ENCODE measurements at places on chromosomes 11 and 22.

DNA sequence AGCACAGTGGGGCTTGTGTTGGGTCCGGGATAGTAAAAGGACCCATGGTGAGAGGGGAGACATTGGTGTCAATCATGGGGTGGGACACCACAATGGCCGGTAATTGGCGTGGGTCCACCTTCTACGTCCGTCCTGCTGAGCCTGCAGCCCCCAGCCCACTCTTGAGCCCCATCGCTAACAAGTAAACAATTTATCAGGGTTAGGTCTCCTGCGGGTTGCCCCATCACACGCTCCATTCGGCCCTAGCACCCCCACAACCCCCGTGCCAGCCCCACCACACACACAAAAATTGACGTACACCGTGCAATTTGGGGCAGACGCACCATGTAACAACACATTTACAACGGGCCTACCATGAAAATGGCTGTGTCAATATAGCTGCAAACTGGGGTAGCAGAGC lies 86.5 kb upstream of the HTATIP2 start:
- no peak for DNase-seq

DNA sequence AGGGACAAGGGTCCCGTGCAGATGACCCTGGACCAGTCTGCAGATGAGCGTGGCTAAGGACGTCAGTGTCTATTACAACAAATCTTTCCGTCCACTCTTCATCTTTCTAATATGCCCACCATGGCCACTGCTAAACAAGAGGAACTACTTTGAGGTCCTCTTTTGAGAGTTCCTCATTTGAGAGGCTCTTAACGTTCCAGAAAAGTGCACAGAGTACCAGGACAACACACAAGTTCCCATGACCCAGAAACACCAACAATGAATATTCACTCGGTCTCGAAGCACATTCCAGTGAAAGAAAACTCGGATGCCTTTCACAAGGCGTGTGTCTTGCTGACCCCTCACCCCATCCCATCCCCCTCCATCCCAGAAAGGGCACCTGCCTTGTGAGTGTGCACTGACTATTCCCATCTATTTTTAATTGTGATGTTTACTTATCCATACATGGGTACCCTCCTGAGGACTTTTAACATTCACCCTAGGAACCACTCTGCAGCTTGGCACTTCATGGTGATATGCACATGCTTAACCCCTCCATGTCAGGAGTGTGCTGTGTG lies 157.0 kb downstream of the SHANK2 start:
- DNase-seq, result no peak

GRCh38 chr11:18368221-18368620 lies 26.1 kb upstream of the LDHA start:
- no peak for DNase-seq

DNA sequence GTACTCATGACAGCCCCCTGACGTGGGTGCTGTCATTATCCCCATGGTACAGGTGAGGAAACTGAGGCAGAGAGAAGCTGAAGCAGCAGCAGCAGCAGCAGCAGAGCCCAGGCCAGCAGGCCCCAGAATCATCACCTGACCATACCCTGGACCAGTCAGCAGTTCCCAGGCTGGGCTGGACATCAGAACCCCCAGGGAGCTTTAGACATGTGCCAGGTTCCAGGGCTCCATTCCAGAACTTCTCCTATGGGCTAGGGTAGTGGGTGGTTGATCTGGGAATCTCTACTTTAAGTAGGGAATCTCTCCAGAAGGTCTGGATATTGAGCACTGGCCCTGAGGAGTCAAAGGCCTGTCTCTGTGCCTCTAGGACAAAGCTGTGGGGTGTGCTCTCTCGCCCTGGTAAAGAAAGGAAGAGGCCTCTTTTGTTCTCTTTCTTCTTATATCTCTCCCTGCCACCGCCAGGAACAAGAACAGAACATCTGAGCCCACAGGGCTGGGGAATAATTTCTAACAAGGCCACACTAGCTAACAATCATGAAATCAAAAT lies 26.6 kb downstream of the MAFF start:
- DNase-seq, result no peak

- DNase-seq, result no peak
Measured at GRCh38 chr11:94647926-94648325, 80.8 kb downstream of the PIWIL4 start.

GRCh38 chr22:30243661-30244060 lies 2.9 kb downstream of the LIF start:
- no peak for DNase-seq

- DNase-seq, result no peak
Measured at GRCh38 chr11:92388380-92388779, 163.8 kb downstream of the FAT3 start.

DNA sequence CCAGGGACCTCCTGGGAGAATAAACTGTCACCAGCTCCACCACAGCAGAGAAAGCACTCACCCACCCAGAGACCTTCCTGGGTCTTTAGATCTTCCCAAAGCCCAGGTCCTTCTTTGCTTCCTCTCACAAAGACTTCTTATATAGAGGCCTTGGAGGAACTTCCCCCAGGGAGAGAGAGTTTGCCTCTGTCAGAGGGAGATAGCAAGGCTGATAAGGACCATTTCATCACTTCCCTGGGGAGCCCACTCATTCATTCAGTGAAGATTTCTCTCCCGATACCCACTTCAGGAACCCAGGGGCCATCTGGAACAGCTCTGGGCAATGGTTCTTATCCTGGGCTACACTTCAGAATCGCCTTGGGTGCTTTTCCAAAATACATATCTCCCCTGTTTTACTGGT lies at the start of gene PRG2:
TSS of gene PRG2 (minus strand) at position 116 of the 400 bp plus-strand sequence. CDS start 706 bp downstream, outside the sequence.
- no peak for DNase-seq

- DNase-seq, result no peak
Measured at GRCh38 chr22:28282405-28283067, 363.5 kb upstream of the PITPNB start.

- no peak for DNase-seq
Measured at GRCh38 chr11:93024369-93024768, 54.9 kb downstream of the MTNR1B start.

- DNase-seq, result no peak
Measured at GRCh38 chr22:29772170-29772641, 5.0 kb downstream of the UQCR10 start.

GRCh38 chr11:29265792-29266191 lies 751.0 kb downstream of the KCNA4 start:
- no peak for DNase-seq

DNA sequence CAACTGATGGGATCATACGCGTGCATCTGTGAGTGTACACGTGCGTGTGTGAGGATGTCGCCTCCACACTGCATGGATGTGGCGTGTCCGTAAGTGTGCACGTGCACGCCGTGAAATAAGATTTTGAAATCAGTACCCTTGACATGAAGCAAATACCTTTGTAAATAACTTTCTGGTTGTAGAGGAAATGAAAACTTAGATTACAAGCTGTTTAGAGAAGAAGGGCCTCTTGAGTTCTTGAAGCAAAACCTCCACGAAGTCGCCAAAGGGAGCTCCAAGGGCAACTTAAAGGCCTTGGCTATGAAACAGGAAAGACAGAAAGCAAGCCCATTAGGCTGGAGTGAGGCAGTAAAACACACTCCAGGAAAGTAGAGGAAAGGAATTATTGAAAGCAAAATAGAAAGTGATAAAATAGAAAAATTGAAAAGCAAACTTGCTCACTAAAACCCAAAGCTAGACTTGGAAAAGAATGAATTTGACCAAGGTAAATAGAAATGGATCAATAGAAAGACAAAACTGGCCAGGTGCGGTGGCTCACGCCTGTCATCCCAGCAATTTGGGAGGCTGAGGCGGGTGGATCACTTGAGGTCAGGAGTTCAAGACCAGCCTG lies 29.7 kb upstream of the TOLLIP start:
- no peak for DNase-seq

- DNase-seq, result no peak
Measured at GRCh38 chr22:22710719-22711531, 66.5 kb downstream of the GGTLC2 start.

DNA sequence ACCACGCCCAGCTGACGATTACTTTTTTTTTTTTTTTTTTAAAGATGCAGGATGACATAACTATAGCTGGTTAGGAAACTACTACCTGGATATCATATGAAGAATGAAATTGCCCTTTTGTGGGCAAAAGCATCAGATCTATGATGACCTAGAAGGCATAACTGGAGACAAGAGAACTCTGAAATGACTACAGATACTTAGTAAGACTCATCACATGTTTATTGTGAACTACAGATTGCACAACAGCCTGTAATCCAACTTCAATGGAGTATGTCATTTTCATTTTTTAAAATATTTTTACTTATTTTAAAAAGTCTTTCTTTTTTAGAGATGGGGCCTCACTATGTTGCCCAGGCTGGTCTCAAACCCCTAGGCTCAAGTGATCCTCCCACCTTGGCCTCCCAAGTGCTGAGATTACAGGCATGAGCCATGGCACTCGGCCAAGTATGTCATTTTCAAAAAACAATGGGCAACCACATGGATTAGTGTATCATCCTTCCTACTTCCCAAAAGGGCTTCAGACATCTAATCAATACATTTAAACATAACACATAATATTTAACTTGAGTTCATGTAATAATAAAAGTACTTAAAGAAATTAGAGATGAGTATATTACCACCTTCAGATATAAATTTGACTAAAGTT lies 3.3 kb downstream of the MTMR2 start:
- DNase-seq, result no peak

DNA sequence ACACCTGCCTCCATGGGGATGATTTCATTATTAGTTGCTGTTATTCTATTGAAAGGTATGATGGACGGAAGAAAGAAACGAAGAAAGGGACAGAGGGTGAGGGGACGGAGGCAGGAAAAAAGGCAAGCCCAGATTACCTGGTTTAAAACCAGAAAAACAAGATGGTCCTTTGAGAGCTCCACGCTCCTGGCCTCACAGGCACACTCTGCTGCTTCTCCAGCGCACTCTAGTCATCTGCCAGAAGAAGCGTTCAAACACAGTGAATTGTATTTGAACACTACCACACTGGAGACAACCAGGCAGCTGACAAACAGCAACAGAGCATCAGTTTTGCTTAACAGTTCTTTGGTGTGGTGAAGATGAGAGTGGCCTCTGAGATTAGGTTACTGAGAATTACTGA lies 216.9 kb downstream of the CADM1 start:
- no peak for DNase-seq

GRCh38 chr11:35112846-35113105 lies 26.2 kb upstream of the CD44 start:
- DNase-seq, result no peak

DNA sequence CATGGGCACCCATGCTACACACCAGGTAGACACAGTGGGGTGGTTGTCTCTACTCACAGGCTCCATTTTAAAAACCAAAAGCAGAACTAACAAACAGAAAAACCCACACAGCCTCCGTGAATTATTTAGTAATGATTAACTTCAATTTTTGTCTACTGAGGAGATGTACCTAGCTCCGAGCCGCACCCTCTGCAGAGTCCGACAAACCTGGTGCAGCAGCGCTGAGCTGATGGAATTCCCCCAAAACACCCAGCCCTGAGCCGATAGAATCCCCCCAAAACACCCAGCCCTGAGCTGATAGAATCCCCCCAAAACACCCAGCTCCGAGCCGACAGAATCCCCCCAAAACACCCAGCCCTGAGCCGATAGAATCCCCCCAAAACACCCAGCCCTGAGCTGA lies 927.0 kb downstream of the BRD1 start:
- DNase-seq, result no peak

DNA sequence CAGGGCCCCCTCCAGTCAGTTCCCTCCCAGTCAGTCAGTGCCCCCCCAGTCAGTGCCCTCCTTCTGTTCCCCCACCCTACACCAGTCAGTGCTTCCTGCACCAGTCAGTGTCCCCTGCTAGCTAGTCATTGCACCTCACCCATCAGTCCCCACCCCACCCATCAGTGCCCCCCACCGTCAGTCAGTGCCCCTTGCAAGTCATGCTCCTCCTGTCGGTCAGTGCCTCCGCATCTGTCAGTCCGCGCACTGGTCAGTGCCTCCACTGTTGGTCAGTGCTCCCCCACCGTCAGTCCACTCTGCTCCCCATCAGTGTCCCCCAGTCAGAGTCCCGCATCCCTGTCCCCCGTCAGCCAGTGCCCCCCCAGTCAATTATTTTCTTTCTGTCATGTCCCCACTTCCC lies 3.3 kb downstream of the PPP6R2 start:
- no peak for DNase-seq

- DNase-seq, result no peak
Measured at GRCh38 chr11:77438487-77438886, 35.4 kb downstream of the PAK1 start.

DNA sequence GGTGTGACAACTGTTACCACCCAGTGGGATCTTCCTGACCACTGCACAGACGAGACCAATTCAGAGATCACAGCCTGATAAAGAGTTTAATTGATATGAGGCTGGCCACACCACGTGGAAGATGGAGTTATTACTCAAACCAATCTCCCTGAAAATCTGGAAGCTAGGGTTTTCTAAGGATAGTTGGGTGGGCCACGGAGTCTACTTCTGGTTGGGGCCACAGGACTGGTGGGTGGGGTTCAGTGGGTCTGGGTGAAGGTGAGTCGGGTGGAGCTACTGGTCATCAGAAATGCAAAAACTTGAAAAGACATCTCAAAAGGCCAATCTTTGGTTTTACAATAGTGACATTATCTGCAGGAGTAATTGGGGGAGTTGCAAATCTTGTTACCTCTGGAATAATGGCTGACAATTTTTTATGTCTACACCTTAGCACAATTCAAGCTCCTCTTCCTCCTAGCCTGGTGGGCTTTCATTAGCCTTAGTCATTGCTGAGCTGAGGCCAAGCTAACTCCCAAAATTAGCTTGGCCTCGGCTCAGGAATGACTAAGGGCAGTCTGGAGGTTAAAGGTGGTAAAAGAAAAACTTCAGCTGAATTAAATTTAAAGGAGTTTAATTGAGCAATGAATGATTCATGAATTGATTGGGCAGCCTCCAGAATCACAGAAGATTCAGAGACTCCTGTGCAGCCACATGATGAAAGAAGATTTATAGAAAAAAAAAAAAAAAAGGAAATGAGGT lies 13.1 kb downstream of the C11orf96 start:
- no peak for DNase-seq

DNA sequence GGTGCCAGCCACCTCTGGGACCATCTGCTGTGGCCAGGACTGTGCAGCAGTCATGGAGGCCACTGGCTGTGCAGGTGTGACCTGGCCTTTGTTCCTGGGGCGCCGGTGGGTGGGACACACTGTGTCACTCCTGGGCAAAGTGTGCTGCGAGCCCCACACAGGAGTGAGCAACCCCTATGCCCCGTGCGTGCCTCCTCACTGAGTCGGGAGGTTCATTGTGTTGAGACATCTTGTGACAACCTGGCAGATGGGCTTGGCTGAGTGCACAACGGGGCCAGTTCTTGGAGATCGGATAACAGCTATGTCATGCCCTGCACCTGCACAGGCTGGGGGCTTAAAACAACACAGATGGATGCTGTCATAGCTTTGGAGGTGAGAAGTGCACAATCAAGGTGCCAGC lies 13.5 kb downstream of the ANO1 start:
- DNase-seq, result no peak
